ENCODE measurements at places on chromosomes 2 and 18.

DNA sequence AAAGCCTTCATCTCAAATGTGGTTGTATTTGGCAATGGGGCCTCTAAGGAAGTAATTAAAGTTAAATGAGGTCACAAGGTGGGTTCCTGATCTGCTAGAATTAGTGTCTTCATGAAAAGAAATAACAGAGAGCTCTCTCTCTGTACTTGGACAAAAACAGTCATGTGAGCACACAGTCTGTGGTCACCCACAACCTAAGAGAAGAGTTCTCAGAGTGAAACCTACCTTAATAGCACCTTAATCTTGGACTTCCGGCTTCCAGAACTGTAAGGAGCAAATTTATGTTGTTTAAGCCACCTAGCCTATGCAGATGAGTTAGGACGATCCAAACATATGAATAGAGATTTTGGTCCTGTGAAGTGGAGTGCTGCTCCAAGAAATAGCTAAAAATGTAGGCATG lies 758.9 kb downstream of the LRRTM4 start:
- H3K4me3 ChIP-seq, result no peak overlapping the region
- no peaks in the 10 kb centered on the region for H3K36me3 ChIP-seq
- no peak for DNase-seq
- no peaks in the 10 kb centered on the region for H3K4me1 ChIP-seq

DNA sequence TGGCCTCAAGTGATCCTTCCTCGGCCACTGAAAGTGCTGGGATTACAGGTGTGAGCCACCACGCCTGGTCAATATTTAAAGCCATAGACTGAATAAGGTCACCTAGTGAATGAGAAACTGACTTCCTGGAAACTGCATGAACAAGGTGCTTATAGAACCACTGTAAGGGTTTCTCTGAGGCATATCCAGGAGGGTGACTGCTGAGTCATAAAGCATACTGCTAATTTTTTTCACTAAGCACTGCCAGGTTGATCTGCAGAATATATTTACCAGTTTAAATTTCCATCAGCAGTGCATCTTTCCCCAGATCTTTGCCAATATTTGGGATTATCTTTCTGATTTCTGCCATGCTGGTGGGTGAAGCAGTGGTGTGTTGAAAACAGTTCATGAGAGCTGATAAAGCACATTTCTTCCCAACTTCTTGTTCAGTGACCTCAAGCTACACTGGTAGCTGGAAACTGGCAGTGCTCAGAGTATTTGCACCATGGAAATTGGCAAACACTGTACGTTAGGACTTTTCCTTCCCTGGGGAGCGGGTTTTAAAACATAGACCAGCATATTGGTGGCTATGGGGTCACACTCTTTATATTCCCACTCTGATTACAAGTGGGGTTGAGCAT lies 4.2 kb upstream of the CLIP4 start:
- no peak overlapping the region for H3K4me3 ChIP-seq
- H3K27ac ChIP-seq, result no peak overlapping the region
- peaks cover 23% of the 10 kb centered on the region for H3K27me3 ChIP-seq
- H3K4me1 ChIP-seq, result peaks cover 8% of the 10 kb centered on the region
- no peak for DNase-seq

DNA sequence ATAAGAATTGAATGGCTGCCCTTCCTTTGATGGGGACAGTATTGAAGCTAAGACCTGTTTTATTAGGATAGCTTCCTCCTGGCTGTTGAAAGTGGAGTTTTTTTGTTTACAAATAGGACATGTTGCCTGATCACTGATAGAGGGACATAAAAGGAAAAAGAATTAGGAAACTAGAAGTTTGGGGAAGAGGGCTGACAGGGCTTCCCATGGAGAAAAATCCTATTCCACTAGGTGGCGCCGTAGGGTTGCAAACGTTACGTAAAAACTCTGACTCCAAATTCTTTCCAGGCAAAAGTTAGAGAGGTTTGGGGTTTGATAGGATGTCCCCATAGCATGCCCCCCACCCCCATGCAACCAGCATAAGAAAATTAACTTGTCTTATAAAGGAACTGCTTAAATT lies 11.1 kb upstream of the RBFA start:
- H3K27ac ChIP-seq, result no peak overlapping the region
- no peak overlapping the region for H3K4me3 ChIP-seq
- no peaks in the 10 kb centered on the region for H3K4me1 ChIP-seq
- DNase-seq, result no peak
- no peaks in the 10 kb centered on the region for H3K27me3 ChIP-seq
- H3K36me3 ChIP-seq, result no peaks in the 10 kb centered on the region

DNA sequence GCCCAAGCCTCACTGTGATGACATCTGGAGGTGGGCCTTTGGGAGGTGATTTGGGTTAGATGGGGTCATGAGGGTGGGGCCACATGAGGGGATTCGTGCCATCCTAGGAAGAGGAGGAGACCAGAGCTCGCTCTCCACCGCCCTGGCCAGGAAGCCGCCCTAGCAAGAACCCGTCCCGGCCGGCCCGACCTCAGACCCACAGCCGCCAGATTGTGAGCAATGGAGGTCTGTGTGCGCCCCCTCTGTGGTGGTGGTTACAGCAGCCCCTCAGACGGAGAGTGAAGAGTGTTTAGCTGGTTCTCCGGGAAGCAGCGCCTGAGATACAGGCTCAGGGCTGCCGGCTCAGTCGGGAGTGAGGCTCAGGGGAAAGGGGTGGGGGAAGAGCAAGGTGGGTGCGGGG lies 83.3 kb downstream of the RTP5 start:
- DNase-seq, result no peak
- no peak overlapping the region for H3K4me3 ChIP-seq
- peaks cover 16% of the 10 kb centered on the region for H3K4me1 ChIP-seq

GRCh38 chr18:36887114-36887513 lies 58.2 kb downstream of the KIAA1328 start:
- peaks cover 4% of the 10 kb centered on the region for H3K4me1 ChIP-seq
- no peak overlapping the region for H3K27ac ChIP-seq
- H3K36me3 ChIP-seq, result no peaks in the 10 kb centered on the region
- DNase-seq, result no peak
- H3K4me3 ChIP-seq, result no peak overlapping the region
- no peaks in the 10 kb centered on the region for H3K27me3 ChIP-seq

DNA sequence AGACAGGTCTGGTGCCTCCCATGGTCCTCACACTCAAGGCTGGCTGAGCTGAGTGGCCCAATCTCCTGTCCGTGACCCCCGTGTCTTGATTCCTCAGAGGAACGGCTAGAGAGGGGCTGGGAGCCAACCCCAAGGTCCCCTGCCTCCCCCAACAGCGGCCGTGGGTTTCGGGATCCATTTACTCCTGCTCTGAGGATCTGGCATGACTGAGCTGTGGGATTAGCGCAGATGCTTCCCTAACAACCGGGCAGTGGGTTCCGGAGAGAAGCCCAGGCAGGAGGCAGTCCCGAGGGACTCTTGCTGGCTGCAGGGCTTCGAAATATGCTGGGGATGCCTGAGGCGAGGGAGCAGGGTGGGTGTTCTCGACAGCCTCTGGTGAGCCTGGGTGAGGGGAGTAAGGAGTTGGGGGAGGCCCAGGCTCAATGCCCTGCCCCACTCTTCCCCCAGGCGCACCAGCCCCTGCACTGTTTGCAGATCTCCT lies 18.9 kb downstream of the GPR35 start:
- peaks cover 2% of the 10 kb centered on the region for H3K4me1 ChIP-seq
- no peak for DNase-seq
- no peaks in the 10 kb centered on the region for H3K36me3 ChIP-seq
- no peak overlapping the region for H3K27ac ChIP-seq

GRCh38 chr2:40281021-40281940 lies 170.6 kb downstream of the SLC8A1 start:
- no peak for DNase-seq
- no peaks in the 10 kb centered on the region for H3K4me1 ChIP-seq
- no peak overlapping the region for H3K27ac ChIP-seq
- H3K27me3 ChIP-seq, result no peaks in the 10 kb centered on the region

All from thymus (tissue), 14 donors.